ENCODE measurements at places on chromosomes 11 and 22.

DNA sequence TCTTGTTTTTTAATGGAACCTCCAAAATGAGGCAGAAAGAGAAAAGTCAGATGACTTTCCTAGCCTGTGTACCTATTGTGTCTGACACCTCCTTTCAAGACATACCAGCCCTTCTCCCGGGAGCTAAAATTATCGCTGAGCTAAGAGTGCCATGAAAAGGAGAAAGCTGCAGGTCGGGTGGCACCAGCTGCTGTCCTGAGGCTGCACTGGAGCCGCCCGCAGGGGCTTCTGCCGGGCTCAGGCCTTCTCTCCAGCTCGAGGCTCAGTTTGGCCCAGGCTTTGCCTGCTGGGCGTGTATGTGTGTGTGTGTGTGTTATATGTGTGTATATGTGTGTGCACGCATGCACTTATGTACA lies 27.7 kb upstream of the RAB1B start:
- DNase-seq, result no peak

GRCh38 chr11:57444362-57445121 lies 15.8 kb upstream of the RTN4RL2 start:
- DNase-seq, result no peak

DNA sequence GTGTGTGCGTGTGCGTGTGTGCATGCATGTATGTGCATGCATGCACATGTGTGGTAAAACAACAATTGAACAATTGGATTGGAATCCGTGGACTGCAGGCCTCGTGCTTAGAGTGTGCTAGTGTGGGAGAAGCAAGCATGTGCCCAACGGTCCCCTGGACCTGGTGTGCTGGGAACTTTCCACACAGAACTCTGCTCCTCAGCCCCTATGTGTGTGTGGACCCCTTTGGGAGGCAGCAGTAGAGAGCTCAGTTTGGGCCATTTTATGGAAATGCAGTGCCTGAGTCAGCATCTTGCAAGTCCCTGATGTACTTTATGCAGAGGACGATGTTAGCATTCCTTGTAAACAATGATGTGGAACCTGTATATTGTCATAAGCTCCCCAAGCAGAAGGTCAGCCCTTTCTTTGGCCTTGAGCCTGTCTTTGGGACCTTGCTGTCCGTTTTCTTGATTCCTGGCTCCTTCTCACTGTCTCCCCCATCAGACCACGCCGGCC lies 167.3 kb downstream of the TBC1D22A start:
- no peak for DNase-seq

DNA sequence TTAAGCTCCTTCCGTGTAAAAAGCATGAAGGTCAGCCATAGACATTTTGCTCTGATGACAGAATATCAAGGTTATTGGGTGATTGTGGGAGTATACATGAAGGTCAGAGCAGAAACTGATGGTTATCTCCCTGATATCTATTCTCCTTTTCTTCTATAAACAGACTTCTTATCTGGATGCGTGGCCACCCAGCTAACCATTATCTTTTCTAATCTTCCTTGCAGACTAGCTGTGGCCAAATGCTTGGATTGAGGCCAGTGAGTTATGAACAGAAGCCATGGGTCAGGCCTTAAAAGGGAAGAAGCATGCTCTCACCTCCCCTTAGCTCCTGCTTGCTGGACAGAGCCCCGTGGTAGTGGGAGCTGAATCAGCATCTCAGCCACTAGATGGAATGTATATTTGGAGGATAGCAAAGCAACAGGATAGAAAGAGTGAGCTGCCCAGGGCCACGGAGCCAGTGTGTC lies 31.3 kb upstream of the LRRC55 start:
- no peak for DNase-seq

DNA sequence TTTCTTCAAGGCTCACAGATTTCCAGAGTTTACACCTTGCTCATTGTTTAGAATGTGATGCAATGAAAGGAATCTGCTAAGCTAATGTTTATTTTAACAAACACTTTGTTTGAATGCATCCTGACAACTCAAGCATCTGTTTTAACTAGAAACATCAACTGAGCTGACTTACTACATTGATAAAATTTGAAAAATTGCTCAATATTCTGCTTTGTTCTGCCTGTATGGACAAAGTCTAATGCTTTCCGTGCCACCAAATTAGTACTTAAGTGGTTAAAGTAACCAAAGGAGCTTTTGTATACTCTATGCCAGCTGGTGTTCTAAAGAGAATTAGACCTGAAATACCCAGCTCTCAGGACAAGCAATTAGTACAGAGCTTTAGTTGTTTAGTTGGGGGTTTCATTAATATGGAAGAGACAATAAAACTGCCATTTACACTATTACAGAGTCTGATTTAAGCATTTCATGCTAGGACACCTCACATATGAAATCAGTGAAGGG lies 105.2 kb downstream of the MAML2 start:
- DNase-seq, result no peak

Data from retinal pigment epithelial cell (primary cell).